ENCODE measurements at places on chromosomes 13 and 19. TPM values are rescaled to one million over a fixed set of nuclear protein-coding genes. Genes with fewer than 3 reads are reported as not detected.

Gene COL4A2
- 57.6 TPM for polyA plus RNA-seq

Gene PRSS57
- not detected for polyA plus RNA-seq

Gene ZNF550
- 4.0 TPM for polyA plus RNA-seq

Gene SARS2
- polyA plus RNA-seq, result 17.0 TPM

Gene NLRP9
- not detected for polyA plus RNA-seq

Gene MICOS13
- 55.3 TPM for polyA plus RNA-seq

Gene VSIG10L
- 0.81 TPM for polyA plus RNA-seq

Measured in Purkinje cell (primary cell).